Stimulated activated CD4-positive, alpha-beta T cell treated with anti-CD3 and anti-CD28 coated beads, Interleukin-1b, Interleukin-23, amount 100 ng/mL, for 4 hours (primary cell): ENCODE measurements at places on chromosomes 4 and X.
A peak's percentile ranks its signal among the peaks of the same experiment; 100 is the strongest.

GRCh38 chrX:10101269-10101668 is 55.5 kb upstream of the CLCN4 start:
- no peak for DNase-seq

DNA sequence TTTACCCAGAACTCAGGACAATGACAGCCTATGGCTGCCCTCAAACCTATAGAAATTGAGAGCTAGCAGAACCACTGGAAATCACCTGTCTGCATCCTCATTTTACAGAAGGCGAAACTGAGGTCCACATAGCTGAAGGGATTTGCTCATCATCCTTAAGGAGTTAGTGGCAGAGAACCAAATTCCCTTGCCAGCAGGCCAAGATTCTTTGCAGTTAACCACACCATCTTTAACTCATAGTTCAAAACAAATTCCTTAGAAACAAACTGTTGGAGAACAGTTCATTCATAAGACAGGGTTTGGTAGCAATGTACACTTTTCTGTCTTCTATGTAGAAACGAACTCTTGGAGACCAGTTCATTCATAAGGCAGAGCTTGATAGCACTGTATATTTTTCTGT is 37.9 kb upstream of the RAP2C start:
- DNase-seq: no peak

DNA sequence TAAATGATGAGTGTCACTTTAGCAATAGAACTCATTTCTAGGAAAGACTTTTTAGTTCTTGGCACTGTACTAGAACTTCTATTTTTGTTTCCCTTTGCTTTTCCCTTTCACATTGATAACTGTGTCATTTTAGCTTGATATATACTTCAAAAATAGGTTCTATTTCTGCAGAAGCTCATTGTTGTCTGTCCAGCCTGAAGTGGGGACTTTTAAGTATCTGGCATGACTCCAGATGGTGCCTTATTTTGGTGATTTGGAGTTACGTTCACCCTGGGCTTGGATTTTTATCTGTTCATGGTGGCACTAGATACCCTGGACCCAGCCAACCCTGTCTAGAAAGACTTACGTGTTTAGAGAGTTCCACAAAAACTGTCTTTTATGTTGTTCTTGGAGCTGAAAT is 3.4 kb downstream of the ABHD18 start:
- no peak for DNase-seq

DNA sequence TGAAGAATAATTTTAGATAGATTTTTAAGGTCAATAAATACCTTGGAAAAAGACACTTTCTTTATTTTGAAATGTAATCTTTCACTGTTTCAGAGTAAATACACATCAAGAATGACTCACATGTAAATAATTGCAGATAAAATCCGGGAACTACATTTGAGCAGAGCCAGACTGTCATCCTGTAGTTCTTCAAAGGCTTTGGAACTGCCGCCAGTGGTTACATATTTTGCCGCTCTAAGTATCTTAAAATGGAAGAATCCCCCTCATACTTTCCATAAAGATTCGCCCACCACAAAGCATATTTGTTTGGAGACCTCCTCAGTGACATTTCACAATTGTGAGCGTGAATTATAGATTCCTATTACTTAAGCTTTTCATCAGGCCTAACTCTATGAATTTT is 607.8 kb upstream of the ZFP42 start:
- DNase-seq: no peak

GRCh38 chr4:11074581-11075241 is 354.0 kb downstream of the HS3ST1 start:
- DNase-seq: no peak

GRCh38 chrX:65148232-65148631 is 172.0 kb upstream of the ZC4H2 start:
- DNase-seq: no peak

- DNase-seq: no peak
Observed at GRCh38 chrX:151779258-151779657, 44.7 kb downstream of the CNGA2 start.

- no peak for DNase-seq
Observed at GRCh38 chr4:8759987-8760386, 111.7 kb downstream of the HMX1 start.

DNA sequence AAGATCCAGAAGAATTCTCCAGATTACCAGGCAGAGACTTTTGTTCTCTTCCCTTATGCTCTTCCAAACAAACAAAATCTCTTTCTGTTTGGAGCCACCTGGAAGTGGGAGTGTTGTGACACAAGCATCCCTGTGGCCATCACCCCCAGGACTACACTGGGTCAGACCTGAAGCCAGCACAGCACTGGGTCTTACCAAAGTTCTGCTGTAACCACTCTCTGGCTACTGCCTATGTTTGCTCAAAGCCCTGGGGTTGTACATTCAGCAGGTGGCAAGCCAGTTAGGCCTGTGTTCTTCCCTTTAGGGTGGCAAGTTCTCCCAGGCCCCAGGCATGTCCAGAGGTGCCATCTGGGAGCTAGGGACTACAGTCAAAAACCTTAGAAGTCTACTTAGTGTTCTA is 43.7 kb upstream of the MAOA start:
- no peak for DNase-seq

GRCh38 chrX:41045960-41046567 is 39.2 kb upstream of the USP9X start:
- DNase-seq: no peak

- DNase-seq: no peak
Observed at GRCh38 chr4:13523105-13523477, 21.2 kb downstream of the NKX3-2 start.

- no peak for DNase-seq
Observed at GRCh38 chr4:20087522-20087911, 164.2 kb upstream of the SLIT2 start.

- no peak for DNase-seq
Observed at GRCh38 chr4:37243722-37244582, 591 bp upstream of the NWD2 start.

DNA sequence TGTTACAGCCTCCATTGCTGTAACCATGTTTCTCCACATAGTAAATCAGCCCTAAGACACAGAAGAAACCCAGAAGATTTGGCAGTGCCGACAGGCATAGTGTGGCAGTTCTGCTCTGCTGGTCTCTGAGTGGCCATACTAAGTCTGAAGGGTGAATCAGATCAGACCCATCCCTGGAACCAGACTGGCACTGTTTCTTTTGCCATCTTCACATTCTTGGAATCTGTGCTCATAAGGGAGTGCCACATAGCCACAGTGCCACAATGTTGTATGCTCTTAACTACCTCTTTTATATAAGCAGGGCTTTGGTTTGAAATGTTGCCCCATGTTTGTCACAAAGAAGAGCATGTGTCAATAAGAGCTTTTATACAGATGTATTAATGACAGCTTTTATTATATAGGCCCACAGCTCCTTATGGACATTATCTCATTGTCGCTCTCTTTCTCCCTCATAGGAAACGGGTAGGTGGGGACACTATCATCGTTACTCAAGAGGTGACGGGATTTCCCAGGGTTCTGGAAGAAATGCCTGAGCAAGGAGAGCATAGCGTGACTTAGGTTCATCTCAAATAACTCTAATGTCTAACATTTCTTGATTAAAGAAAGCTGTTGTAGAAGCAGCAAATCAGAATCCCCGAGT is 128.2 kb downstream of the CBR4 start:
- no peak for DNase-seq

- DNase-seq: no peak
Observed at GRCh38 chr4:81816031-81816761, 344.5 kb upstream of the RASGEF1B start.

GRCh38 chr4:18669390-18669789 is 647.8 kb upstream of the LCORL start:
- DNase-seq: no peak

DNA sequence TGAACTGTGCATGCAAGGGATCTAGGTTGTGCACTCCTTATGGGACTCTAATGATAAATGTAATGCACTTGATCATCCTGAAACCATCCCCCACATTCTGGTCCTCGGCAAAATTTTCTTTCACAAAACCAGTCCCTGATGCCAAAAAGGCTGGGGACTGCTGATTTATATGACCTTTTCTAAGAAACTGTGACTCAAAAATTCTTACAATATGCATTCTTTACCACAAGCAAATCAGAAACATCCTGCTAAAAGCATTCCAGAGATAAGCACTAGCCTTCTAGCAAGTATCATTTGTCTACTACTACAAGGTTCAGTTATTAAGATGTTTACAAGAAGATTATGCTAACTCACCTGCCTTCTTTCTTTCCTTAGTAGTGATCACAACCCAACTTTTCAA is 166.5 kb upstream of the PCDH7 start:
- DNase-seq: no peak

DNA sequence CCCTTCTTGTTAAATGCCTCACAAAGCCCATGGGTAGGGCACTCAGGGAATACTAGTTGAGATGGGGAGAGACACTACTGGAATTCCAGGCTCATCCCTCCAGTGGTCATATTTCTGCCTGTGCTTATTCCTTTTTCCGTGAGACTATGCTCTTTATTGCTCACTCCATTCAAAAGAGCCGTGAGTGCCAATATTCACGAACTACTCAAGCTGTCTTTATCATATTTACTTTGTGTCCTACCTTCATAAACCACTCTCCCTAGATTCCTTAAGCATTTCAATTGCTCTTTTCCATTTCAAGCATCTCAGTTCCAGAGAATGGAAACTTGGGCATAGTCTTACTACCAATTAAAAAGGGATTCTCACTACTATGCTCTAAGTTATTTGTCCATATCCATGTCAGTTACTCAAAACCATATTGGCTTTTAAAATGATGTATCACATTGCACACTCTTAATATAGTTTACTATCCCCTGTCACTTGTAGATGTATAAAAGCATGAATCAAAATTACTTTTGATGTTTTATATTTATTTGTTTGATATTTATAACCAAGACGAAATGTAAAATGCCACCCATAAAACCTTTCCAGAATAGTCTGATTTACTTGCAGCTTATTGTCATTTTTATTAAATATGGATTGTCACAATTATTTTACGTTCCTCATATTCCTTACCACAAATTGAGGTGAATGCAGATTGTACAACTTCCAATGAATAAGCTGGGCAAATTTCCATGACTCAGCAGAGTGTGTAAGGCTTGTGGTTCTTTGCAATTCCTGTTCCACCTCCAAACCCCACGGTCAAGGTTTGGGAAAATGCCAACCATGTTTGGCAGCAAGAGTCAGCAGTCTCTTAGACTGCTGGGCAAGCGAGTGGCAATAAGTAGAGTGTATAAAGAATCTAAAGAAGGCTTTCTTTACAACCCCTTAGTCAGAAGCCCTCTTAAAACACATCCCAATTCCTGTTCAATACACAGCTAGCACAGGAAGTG is 24.4 kb downstream of the ENOX2 start:
- DNase-seq: no peak

DNA sequence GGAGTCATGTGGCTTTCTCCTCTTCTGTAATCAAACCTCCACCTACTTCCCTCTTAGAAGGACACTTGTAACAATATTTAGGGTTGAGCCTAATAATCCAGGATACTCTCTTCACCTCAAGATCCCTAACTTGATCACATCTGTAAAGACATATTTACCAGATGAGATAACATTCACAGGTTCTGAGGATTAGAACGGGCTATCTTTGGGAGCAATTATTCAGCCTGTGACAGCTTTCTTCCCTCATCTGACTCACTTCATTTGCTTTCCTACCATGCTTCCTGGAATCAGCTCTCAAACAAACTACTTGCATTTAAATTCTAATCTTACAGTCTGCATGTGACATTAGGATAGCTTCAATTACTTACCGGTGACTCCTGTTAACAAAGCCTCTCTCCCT is 133.5 kb upstream of the NDST3 start:
- no peak for DNase-seq

DNA sequence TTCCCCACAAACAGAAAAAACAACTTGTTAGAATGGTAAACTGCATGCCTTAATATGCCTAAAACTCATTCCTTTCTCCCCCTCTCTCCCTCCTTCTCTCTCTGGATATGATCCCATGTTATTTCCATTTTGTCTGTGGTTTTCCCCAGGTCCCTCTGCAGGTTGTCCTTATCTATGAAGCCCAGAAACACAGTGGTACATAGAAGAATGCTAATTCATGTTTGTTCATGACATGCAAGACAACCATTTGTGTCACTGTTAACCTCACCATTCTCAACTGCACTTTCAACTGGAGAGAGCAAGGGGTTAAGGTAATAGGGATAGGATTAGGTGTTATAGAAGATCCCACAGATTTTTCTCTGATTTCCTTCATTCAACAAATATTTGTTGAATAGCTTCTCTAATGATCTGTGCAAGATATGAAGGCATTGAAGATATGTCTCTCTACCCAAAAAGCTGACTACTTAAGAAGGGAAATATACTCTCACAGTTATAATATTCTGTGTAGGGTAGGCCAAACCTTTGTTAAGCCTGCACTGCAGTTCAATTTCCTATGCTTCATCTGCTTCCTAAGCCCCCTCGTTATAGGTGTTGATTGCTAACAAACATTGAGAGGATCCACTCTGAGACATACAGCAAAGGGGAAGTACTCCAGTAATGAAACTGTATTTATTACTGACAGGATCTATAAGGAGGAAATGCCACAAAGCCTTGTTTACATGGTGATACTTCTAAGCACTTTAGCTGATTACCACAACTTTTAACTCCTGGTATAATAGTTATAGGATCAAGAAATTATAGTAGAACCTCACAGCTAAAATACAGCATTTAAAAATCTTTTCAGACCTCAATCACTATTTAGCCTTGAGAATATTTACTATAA is 96.1 kb downstream of the FRYL start:
- no peak for DNase-seq

DNA sequence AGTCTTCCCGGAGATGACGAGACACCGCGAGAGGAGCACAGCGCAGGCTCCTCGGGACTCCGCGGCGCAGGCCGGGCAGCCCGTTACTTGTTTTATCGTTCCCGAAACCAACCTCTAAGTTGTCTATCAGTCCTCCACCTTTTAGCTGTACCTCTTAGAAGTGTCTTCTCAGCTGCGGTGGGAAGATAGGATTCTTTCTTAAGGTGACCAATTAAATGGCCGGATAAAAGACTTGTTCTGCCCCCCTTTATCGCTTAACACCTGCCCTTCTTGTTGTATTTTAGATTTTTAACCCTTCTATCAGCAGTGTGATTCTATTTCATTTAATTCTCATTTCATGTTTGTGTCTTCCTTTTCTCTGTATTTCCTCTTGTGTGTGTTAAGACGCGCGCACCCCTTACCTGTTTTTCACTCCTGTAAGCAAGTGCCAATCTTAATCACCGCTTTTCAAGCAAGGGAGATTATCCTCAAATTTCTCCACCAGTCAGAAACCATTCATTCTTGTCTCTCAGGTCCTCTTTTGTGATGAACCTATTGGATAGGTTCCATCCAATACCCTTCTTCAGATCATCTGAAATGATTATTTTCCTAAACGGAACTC is at the start of gene SLC9B2:
Gene SLC9B2, minus strand, starts transcription at position 15 of the 601 bp plus-strand sequence. CDS start 9,211 bp downstream, outside the sequence.
- peak; percentile 5 for DNase-seq

GRCh38 chrX:132489578-132490419 is 961 bp upstream of the MBNL3 start:
- DNase-seq: peak; percentile 26

DNA sequence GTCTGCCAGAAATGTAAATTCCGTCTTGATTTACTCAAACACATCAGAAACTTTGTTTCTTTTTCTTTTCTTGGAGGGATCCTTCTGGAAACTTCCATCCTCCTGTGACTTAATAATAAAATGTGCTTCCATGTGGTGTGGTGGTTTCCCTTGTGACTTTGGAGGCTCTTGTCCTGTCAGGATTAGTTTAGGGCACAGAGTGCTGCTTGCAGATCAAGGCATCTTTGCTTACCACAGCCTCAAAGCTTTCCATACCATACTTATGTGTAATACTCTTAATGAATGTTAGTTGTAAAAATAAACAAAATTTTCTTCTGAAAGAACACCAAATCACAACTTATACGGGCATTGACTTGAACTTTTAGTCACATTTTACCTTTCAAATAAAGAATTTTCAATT is 27.4 kb downstream of the GBA3 start:
- DNase-seq: no peak

- no peak for DNase-seq
Observed at GRCh38 chrX:119549327-119550016, 15.7 kb downstream of the STEEP1 start.

- no peak for DNase-seq
Observed at GRCh38 chr4:47572981-47573380, 87.9 kb downstream of the ATP10D start.
